Activated T-cell treated with anti-CD3 and anti-CD28 coated beads for 48 hours (primary cell): ENCODE measurements at places on chromosomes 16 and 17.

DNA sequence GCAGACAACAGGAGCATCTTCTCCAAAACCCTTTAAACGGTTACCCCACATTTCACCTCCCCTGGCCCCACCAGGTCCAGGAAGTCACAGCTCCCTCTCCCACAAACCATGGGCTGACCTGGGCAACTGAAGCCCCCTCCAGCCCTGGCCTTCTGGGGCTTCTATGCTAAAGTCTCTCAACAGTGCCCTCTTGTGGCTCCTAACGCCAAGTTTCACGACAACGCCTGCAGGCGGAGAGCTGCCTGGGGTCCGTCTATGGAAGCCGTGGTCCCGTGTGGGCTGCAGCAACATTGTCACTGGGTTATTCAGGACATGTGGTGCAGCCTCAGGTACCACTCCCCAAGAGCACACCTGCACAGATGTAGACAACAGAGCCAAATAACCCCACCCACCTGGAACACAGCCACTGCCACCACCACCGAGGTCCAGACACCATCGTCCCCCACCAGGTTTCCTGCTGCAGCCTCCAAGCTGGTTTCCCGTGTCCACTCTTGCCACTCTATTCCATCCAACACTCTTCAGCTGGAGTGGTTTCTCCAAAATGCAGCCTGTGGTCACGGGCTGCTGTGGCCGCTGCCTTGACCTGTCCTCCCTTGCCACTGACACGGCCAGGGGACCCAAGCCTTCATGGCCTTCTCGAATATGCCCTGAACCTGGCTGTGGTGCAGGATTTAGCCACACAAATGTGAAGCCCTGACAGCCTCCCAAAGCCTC lies 19.1 kb downstream of the C16orf95 start:
- peak; percentile 25 for DNase-seq

DNA sequence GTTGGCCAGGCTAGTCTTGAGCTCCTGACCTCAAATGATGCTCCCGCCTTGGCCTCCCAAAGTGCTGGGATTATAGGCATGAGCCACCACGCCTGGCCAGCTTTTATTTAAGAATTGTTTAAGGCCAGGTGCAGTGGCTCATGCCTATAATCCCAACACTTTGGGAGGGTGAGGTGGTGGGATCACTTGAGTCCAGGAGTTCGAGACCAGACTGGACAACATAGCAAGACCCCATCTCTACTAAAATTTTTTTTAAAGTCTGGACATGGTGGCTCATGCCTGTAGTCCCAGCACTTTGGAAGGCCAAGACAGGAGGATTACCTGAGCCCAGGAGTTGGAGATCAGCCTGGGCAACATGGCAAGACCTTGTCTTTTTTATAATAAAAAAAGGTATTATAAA lies 5.2 kb downstream of the PLXDC1 start:
- no peak for DNase-seq

GRCh38 chr16:56999409-57000270 lies 10.3 kb downstream of the NLRC5 start:
- no peak for DNase-seq

DNA sequence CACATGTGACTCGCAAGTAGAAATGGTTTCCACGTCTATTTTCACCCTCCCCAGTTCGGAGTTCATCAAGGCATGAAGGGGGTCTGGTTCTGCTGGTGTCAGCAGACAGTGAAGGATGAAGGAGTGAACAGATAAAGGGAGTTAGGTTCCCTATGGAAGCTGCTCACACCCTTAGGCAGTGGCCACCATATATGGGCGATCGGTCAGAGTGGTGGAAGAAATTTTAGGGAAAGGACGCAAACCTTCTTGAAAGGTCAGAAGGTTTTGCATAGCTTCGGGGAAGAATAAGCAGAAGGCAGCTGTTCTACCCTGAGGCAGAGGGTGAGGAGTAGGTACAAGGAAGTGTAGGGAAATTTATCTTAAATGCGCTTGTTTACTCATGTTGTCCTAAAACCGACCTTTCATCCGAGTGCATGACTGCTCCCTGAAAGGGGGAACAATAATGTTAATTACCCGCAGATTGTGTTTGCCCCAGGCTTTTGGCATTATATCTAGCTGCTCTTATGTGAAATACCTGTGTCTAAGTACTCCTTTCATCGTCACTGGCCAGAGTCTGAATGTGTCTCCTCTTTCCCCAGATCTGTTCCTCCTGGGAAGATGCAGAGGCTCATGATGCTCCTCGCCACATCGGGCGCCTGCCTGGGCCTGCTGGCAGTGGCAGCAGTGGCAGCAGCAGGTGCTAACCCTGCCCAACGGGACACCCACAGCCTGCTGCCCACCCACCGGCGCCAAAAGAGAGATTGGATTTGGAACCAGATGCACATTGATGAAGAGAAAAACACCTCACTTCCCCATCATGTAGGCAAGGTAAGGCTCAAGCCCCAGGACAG lies 12.5 kb downstream of the CDH5 start:
- no peak for DNase-seq

DNA sequence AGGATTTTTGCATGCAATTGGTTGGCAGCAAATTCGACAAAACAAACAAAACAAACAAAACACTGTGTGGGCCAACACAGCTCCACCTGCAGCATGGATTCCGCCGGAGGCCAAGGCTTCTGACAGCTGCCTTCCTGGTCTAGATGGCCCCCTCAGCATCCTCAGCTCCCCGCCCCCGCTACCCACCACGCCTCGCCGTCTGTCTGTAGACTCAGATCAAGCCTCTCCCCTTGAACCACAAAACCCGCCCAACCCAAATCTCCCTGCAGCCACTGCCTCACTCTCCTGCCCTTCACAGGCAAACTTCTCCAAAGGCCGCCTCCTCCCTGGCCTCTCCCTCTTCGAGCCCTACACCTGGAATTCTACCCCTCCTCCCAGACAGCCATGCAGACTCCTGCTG lies 57.9 kb downstream of the RTN4RL1 start:
- DNase-seq: peak; percentile 14

DNA sequence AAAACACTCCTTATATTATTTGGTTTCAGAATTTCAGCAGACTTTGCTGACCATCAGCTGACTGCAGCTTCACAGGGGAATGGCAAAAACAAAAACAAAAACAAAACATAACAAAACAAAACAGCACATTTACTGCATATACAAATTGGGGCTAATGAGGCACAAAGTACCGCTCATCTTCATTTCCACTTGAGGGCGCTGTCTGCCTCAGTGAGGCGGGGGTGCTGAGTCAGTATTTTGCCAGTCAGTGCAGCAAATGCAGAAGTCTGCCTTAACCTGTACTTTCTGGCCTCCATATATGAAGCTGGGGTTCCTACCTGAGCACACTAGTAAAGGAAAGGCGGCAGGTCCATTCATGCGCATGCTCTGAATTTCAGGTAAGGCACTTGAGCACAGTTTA lies 13.5 kb upstream of the DYNLRB2 start:
- peak; percentile 42 for DNase-seq

GRCh38 chr16:2497695-2498484 lies 15.9 kb upstream of the ATP6V0C start:
- DNase-seq: no peak

GRCh38 chr17:15285466-15285865 lies 20.3 kb upstream of the PMP22 start:
- DNase-seq: no peak

GRCh38 chr16:66427871-66428681 lies 981 bp downstream of the BEAN1 start:
- no peak for DNase-seq

- no peak for DNase-seq
Measured at GRCh38 chr17:55190748-55191147, 74.0 kb upstream of the HLF start.
